ENCODE measurements at places on chromosomes 4 and X. TPM values are rescaled to one million over a fixed set of nuclear protein-coding genes. Genes with fewer than 3 reads are reported as not detected.

The CFI gene
- not detected for polyA plus RNA-seq

The TCEAL5 gene
- not detected for polyA plus RNA-seq

The CT45A5 gene
- polyA plus RNA-seq = not detected

The RGN gene
- polyA plus RNA-seq = not detected

The S100P gene
- not detected for polyA plus RNA-seq

The MFSD8 gene
- 7.8 TPM for polyA plus RNA-seq

The CLDN22 gene
- not detected for polyA plus RNA-seq

The NSG1 gene
- polyA plus RNA-seq = 0.69 TPM

The PDK3 gene
- 29.3 TPM for polyA plus RNA-seq

The CLTRN gene
- polyA plus RNA-seq = not detected

The SPIN2A gene
- not detected for polyA plus RNA-seq

Data from IgD-negative memory B cell (primary cell).